ENCODE measurements at places on chromosomes 1 and 21.

DNA sequence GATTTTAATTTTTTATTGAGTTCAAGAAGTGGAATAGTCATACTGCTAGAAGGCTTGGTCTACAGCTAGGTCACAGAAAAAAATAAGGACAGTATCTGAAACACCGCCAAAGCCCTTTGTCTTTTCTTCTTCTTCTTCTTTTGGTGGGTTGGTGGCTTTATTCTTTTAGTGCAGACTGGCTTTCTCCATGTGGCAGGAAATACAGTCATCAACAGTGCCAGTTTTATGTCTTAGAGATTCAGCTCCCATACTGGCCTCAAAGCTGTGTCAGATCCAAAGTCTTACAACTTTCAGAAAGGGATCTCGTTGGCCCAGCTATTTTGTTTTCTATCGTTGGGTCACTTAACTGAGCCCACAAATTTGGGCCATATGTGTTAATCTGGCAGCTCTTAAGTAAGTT, 58.2 kb downstream of the FNBP1L start:
- DNase-seq, result no peak

- DNase-seq, result no peak
Observed at GRCh38 chr1:41920658-41921057, 1.9 kb upstream of the HIVEP3 start.

DNA sequence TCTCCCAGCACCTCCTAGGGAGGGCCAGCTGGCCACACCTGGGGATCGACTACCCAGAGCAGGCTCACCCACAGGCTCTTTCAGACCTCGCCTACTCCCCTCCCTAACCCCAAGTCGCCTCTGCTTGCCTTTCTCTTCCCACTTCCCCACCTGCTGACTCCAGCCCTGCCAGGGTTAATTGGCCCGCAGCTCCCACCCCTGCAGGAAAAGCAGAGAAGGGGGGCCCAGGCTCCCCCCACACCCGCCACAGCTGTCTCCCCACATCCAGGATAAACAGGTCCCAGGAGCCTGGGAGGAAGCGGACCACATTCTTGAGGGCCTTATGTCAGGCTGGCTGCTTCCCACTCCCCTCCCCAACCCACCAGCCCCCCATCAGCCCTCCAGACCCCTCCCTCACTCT, 45.0 kb downstream of the TAS1R2 start:
- DNase-seq, result no peak

- no peak for DNase-seq
Observed at GRCh38 chr1:205444931-205445645, 10.8 kb downstream of the BLACAT1 start.

- DNase-seq, result no peak
Observed at GRCh38 chr1:228279722-228280105, 71.9 kb downstream of the OBSCN start.

DNA sequence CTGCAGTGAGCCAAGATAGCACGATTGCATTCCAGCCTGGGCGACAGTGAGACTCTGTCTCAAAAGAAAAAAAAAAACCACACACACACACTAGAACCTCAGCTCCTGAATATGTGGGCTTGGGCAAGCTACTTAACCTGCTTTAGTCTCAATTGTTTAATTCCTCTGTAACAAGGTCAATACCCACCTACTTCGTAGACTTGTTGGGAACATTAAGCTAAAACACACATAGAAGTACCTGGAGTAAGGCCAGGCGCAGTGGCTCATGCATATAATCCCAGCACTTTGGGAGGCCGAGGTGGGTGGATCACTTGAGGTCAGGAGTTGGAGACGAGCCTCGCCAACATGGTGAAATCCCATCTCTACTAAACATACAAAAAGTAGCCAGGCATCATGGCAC, 77.1 kb downstream of the CLSTN1 start:
- DNase-seq, result no peak

- no peak for DNase-seq
Observed at GRCh38 chr1:94634977-94635416, 93.4 kb upstream of the F3 start.

- DNase-seq, result no peak
Observed at GRCh38 chr1:216562383-216562782, 139.1 kb upstream of the USH2A start.

GRCh38 chr1:200037904-200038303, 10.4 kb downstream of the NR5A2 start:
- no peak for DNase-seq

DNA sequence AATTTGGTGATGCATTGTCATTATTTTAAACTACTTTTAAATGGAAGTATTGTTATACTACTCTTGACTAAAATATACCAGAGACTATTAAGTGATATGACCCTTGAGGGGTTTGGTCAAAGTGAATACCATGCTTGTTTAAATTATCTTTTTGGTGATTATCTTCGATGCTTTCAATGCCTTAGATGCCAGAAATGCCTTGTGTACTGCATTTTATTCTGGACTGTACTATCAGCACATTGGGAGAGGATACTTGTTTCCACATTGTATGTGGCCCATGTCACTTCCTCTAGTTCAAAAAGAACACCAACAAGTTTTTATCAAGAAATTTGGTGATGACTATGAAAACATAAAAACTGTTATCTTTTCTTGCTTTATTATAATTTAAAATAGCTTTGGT, 16.3 kb downstream of the MAP3K7CL start:
- no peak for DNase-seq

DNA sequence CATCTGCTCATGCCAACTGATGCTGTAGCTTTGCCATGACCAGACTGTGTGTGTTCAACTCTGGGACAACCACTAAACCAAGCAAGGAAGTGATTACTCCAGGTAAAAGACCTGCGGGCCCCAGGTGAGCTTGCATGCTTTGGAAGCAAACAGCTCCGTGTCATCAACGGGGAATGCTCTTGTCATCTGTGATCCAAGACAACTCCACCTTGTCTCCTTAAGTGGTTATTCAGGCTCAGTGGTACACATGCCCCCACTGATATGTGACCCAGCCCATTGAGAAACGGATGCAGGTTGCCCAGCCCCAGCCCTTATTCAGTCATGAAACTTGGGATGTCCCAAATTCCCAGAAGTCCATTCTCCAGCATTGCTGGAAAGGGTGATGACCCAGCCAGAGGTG, 89.0 kb downstream of the TIAM1 start:
- no peak for DNase-seq

GRCh38 chr1:203180611-203181330, 5.1 kb upstream of the MYBPH start:
- no peak for DNase-seq

GRCh38 chr21:35952651-35953340, 107.5 kb downstream of the SETD4 start:
- no peak for DNase-seq

GRCh38 chr1:198564157-198564556, 23.7 kb upstream of the ATP6V1G3 start:
- DNase-seq, result no peak

GRCh38 chr1:75035536-75035935, 98.7 kb upstream of the LHX8 start:
- DNase-seq, result no peak

- no peak for DNase-seq
Observed at GRCh38 chr1:169610858-169611257, 19.1 kb downstream of the SELP start.

DNA sequence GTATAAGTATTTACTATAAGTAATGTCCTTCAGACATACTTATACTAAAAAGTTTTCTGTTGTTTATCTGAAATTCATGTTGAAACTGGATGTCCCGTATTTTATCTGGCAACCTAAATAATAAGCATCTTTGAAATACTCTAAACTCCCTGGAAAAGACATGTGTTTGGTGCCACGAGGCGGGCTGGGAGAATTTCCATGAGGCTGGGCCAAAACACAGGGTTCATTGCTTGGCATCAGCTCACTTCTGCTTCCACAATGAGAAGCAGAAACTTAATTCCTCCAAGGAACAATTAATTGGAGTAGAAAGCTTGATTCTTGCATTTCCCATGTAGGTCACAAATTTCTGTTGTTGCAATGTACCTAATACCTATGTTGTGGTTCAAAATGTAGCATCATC, 110.2 kb downstream of the PSMG1 start:
- DNase-seq, result no peak

- DNase-seq, result no peak
Observed at GRCh38 chr1:17540255-17541001, 930 bp downstream of the ARHGEF10L start.

GRCh38 chr1:26828411-26828991, 2.0 kb downstream of the ZDHHC18 start:
- DNase-seq, result no peak

- DNase-seq, result no peak
Observed at GRCh38 chr1:223704921-223705878, 7.1 kb upstream of the CAPN2 start.
